ENCODE measurements at places on chromosomes 5 and 9.
A peak's percentile ranks its signal among the peaks of the same experiment; 100 is the strongest.

- DNase-seq = no peak
- peaks cover 29% of the 10 kb centered on the region for H3K27me3 ChIP-seq
- H3K36me3 ChIP-seq = no peaks in the 10 kb centered on the region
- H3K27ac ChIP-seq = no peak overlapping the region
- no peaks in the 10 kb centered on the region for H3K4me1 ChIP-seq
Observed at GRCh38 chr5:36688722-36689121, 82.3 kb downstream of the SLC1A3 start.

DNA sequence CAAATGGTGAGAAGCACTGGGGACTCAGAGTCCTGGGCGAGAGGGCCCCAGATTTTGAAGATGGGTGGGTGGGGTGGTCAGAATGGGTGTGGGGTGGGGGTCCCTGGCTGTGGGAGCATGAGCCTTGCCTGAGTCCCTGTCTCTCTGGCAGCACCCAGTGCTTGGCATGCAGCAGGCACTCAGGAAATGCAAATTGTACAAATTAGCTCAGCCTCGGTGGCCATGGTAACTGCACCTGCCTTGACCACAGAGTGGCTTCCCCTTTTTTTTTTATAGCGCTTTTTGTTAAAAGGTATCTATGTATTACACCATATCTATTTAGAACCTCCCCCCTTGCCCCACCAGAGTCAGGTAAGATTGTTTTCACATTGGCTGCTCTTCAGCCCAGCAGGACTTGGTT, 19.2 kb upstream of the PITX1 start:
- H3K27me3 ChIP-seq = no peaks in the 10 kb centered on the region
- H3K36me3 ChIP-seq = no peaks in the 10 kb centered on the region
- no peak overlapping the region for H3K4me3 ChIP-seq
- peak; percentile 38 for DNase-seq
- no peak overlapping the region for H3K27ac ChIP-seq
- peaks cover 6% of the 10 kb centered on the region for H3K4me1 ChIP-seq

DNA sequence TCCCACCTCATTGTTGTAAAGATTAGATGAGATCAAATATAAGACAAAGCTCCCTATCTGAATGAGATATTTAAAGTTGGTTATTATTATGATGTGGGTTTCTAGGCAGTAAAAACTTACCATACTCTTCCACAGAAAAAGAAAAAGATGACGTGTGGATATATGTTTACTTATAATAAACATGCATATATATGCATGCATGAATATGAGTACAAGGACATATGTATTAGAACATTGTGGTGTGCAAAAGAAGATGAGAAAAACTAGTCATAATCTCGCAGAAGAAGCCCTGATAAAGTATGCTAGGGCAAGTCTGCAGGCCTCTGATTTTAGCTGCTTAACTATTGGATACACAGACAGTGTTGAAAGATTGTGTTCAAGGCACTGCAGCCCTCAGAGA, 10.1 kb upstream of the THBS4 start:
- H3K4me1 ChIP-seq = no peaks in the 10 kb centered on the region
- H3K4me3 ChIP-seq = no peak overlapping the region
- H3K36me3 ChIP-seq = no peaks in the 10 kb centered on the region
- no peak for DNase-seq
- no peak overlapping the region for H3K27ac ChIP-seq

GRCh38 chr5:56585999-56586691, 229.2 kb upstream of the MAP3K1 start:
- peaks cover 16% of the 10 kb centered on the region for H3K27me3 ChIP-seq
- no peaks in the 10 kb centered on the region for H3K36me3 ChIP-seq
- H3K4me3 ChIP-seq = no peak overlapping the region

DNA sequence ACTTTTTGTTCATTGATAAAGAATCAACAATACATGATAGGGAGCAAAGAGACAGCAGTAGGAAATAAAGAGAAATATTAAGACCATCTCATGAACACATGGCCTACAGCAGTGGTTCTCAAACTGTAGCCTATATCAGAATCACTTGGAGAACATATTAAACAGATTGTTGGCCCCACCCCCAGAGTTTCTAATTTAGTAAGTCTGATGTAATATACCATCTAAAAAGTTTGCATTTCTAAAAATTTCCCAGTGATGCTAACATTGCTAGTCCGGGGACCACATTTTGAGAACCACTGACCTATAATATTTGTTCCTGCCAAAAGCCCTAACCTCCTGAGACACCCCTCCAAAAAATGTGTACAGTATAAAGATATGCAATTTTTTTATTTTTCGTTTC, 306.2 kb upstream of the NREP start:
- DNase-seq = no peak
- H3K27me3 ChIP-seq = no peaks in the 10 kb centered on the region
- no peaks in the 10 kb centered on the region for H3K36me3 ChIP-seq
- no peak overlapping the region for H3K4me3 ChIP-seq

All from DND-41 (cell line).